Activated CD8-positive, alpha-beta T cell treated with anti-CD3 and anti-CD28 coated beads for 36 hours (primary cell): ENCODE measurements at places on chromosomes 13 and 19. TPM values are rescaled to one million over a fixed set of nuclear protein-coding genes. Genes with fewer than 3 reads are reported as not detected.

The SOX1 gene
- not detected for total RNA-seq

The FXYD3 gene
- not detected for total RNA-seq

The DCLK1 gene
- total RNA-seq, result not detected

The ZNF420 gene
- total RNA-seq, result 10.1 TPM
